GM12891 (cell line): ENCODE measurements at places on chromosomes 1 and 21.
A peak's percentile ranks its signal among the peaks of the same experiment; 100 is the strongest.

- DNase-seq: no peak
Measured at GRCh38 chr1:226034482-226034881, 28.0 kb upstream of the H3-3A start.

DNA sequence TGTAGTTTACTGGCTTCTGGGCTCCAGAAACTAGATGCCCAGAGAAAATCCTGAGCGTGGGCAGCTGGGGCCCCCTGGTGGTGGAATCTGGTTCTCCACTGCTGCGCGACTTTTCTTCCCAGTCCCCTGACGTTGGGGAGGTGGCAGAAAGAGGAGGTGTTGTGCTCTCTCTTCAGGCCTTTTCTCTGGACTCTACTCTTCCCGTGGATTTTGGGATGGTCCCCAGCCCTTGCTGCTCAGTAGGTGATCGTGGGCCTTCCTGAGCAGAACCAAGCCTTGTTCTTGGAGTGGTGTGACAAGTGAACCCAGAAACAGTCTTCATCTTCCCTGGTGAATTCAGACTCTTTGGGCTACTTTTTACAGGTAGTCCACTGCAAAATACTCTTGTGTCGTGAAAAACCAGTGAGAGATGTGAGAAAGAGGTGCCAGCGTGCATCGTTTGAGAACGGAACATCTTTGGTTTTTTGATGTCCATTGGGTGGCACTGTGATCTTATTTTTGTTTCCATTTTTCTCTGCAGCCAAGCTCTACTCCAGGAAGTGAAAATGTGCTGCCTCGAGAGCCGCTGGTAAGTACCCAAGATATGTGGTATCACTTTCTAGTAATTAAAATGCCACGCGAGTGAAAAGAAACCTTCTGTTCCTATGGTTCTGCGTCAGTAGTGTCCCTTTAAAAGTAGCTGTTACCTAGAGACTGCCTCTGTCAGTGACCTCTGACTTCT is 20.2 kb downstream of the PEX14 start:
- peak; percentile 57 for DNase-seq

DNA sequence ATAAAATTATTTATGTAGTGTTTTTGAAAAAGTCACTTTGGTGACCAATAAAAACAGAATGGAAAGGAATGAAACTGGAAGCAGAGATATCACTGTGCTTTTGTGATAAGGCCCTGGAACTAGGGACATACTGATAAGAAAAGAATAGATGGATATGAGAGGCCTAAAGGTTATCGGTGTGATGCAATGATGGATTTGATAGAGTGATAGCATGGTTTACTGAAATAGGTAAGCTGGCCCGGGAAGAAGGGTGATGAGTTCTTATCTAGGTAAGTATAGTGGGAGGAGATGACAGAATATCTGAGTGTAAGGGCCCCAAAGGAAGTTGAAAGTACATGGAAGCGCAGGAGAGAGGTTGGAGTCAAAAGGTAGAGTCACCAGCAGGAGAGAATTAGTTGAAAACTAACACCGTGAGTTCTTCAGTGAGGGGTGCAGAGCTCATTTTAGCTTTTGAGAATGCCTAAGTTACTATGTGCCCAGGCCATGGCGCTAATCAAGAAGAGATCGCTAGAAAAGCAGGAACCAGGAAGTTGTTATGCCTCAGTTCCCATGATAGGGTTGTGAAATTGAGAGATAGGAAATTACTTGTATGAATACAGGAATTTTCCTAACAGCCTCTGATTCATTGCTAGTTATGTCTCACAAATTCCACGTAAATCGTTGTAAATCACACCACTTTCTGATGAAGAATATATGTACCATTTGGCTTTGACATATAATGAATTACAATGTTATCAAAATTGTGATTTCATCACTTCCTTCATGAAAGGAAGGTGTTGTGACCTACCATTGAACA is 115.3 kb downstream of the PLA2G4A start:
- DNase-seq: no peak

GRCh38 chr1:107149946-107150345 is 9.1 kb downstream of the NTNG1 start:
- no peak for DNase-seq

GRCh38 chr21:20997636-20998455 is at the start of gene NCAM2:
TSS of gene NCAM2 (plus strand) at chr21:20998409.
- DNase-seq: peak; percentile 15

DNA sequence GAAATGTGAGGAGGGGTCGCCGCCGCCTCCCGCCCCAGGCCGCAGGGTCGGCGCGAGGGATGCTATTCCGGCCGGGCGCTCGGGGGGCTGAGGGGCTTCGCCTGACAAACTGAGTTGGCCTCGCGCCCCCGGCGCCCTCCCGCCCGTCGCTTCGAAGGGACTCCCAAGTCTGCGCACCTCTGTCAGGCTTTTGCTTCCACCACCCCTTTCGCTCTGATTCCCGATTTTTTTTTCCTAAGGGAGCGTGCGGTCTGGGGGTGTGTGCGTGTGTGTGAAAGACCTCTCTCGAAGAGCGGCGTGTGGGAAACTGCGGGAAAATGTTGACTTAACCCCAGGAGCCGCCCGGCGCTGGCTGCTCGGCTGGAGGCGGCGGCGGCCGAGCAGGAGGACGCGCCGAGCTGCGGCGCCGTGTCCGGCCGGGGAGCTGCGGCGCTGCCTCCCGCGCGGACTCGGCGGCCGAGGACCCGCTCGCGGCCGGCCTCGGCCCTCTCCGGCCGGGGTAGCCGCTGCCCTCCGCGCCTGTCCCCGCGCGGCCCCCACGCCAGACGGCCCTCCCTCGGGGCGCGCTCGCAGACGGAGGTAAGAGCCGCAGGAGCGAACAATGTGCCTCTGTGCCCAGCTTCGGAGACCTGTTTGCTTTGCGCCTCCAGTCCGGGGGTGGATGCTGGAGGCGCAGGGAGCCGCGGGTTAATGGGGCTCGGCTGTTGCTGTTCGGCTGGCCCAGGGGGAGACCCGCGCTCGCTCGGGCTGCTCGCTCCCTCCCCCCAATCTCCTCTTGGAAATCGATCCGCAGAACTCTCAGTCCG is 1.1 kb downstream of the ADGRL2 start:
- peak; percentile 17 for DNase-seq

DNA sequence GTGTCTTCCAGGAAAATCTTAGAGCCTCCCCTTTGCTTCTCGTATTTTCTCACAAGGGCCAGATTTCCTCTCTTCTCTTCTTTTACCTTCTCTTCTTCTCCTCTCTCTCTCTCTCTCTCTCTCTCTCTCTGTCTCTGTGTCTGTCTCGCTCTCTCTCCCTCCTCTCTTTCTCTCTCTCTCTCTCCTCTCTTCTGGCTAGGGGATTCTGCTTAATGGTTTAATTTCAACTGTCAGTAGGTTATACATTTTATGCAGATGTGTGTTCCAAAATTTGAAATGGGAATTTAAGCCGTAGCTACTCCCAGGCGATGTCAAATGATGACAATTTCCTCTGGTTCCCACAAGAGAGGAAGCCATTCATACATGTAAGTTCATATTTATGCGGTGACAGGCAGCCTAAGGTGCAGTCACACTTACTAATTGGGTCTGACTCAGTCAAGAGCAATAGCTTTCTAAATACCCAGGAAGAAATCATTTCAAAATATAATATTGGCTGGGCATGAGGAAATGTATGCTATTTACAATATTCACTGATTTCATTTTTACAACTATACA is 1.4 kb downstream of the DSCAM start:
- no peak for DNase-seq

DNA sequence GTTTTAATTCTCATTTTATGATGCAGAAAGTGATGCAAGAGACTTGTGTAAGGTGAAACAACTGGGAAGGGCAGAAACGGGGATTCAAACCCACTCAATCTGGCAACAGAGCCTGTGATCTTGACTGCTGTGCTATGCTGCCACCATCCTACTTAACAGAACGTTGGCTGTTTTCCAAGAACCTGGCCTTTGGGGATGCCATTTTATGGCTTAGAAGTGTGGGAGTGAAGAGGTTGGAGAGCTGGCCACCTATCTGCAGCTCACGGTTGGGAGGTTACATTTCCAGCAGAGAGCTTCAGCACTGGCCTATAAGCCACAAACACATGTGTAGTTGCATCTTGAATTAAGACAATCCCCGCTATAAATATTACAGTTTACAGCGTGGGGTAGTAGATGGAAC is 235.3 kb downstream of the PRDM2 start:
- no peak for DNase-seq

- no peak for DNase-seq
Measured at GRCh38 chr1:161082996-161083747, 6.2 kb downstream of the NECTIN4 start.

DNA sequence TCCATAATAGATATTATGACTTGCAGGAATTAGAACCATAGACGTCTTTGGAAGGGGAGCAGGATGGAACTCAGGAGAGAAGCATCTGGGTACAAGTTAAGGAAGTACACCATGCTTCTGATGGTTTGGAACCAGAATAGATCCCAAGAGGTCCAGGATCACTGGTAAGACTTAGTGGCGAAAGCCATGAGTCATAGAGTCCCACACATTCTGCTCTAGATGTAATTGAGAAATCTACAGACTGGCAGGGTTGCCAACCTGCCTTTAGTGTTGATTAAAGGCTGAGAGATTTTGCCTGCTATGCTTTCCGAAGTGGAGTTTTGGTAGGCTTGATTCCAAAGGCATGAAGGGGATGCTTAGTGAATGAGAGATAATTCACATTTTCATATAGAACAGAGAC is 57.1 kb upstream of the C1orf87 start:
- no peak for DNase-seq

GRCh38 chr1:117032266-117032665 is 27.9 kb upstream of the TTF2 start:
- DNase-seq: no peak

GRCh38 chr1:221045842-221046831 is 166.9 kb downstream of the HLX start:
- no peak for DNase-seq
